ENCODE measurements at places on chromosomes 2 and 18. TPM values are rescaled to one million over a fixed set of nuclear protein-coding genes. Genes with fewer than 3 reads are reported as not detected.

The SLC1A4 gene
- total RNA-seq: 9.9 TPM

The ELOA2 gene
- not detected for total RNA-seq

The SERPINB7 gene
- total RNA-seq: 14.6 TPM

The RNF181 gene
- total RNA-seq: 57.6 TPM

- DNase-seq: no peak
These were observed 87.6 kb upstream of the FAM110C start for GRCh38 chr2:133675-134593.
